ENCODE measurements at places on chromosomes 7 and 10. TPM values are rescaled to one million over a fixed set of nuclear protein-coding genes. Genes with fewer than 3 reads are reported as not detected.

Gene PLXNA4
- polyA plus RNA-seq, result 14.6 TPM

Gene HOXA11
- 44.0 TPM for polyA plus RNA-seq

Gene EXOC4
- polyA plus RNA-seq, result 68.1 TPM

DNA sequence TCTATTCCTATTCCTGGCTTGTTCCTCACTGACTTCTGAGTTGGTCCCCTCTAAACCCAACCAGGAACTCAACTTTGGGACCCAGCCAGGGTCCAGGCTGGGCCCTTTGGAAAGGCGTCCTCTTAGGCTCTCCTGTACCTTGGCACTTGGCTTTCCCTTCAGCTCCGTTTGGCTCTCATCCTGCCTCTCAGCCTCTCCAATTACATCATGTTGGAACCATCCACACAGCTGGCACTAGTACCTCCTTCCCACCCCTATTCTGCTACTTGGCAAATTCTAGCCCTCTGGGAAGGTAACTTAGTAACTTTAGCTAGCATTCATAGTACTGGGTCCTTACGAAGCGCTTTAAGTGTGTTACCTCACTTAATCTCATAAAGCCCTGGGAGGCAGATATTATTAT is 205.3 kb upstream of the HABP2 start:
- no peak for DNase-seq

GRCh38 chr10:122446668-122447423 is 7.6 kb upstream of the ARMS2 start:
- DNase-seq, result no peak

GRCh38 chr10:101308051-101308450 is 45.9 kb upstream of the BTRC start:
- no peak for DNase-seq

DNA sequence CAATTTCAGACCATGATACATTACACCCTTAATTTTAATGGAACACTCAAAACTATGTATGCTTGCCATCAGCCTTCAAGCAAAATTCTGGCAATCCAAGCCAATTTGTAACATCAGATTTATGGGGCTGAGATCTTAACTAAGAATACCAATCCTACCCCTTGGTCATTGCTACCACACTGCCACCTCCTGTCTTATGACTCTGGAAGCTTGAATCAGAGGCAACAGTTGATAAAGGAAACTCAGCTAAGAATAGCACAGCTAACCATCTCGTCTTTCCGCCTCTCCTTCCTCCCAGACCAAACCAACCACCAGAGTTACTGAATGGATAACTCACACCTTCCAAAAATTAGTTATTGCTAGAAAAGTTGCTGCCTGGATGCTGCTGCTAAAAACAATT is 7.4 kb downstream of the IGF2BP3 start:
- DNase-seq, result no peak

DNA sequence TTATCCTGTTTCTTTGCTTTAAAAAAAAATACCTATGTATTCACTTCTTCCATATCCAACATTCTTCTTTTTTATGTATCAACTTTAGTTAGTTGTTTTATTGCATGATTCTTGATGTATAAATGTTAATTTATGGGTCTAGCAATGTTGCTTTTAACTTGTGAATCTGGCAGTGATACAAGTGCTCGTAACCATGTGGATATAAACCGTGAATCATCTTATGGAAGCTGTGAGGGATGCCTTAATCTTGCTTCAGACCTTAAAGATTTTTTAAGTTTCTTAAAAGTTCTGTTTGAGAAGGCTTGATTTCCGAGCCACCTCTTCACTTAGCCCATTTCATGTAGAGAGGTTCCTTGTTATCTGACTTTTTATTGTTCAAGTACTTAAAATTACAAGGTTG is 25.9 kb downstream of the HELLS start:
- no peak for DNase-seq

GRCh38 chr10:35346248-35346647 is 9.9 kb downstream of the CCNY start:
- DNase-seq, result no peak

DNA sequence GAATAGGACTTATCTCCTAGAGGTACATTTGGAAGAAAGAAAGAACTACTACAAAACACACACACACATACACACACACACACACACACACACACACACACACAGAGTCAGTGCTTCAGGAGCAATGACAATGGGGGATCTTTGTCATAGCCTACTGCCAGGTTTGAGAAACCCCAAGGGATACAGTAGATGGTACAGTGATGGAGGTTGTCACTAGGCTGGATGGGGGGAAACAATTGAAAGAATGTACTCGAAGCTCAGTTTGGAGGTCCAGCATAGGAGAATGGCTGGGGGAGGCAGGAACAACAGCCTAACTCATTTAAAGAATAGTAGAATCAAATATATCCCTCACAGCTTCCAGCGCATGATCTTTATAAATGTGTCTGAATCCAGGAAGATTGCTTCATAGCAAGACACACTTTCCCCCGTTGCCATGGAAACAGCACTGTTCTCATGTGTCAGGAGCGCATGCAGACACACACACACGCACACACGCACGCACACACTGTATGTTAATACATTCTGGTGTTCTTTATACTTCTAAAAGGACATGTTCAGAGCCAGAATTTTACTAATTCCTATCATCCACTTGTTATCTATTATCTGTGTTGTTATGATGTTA is 32.6 kb upstream of the ZNRF2 start:
- no peak for DNase-seq

DNA sequence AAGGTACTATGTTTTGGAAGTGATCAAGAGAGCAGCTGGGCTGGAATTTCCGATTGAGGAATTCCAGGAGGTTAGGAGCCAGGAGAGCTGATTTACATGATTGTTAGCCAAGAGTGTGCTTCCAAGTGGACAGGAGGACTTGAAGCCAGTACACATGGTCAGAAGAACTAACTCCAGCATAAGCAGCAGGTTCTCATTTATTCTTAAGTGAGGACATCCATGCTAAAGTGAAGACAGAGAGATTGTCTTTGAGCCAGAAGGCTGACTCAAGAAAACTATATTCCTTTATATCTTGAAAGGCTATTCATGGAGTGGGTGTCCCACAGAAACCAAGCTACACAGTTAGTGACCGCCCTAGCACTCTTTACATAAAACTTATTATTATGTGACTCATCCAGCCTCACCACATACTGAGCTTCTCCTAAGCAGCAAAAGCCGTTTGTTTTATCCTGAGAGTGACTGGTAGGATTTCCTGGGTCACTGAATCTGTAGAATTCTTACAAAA is 56.7 kb upstream of the SEMA3A start:
- DNase-seq, result no peak

DNA sequence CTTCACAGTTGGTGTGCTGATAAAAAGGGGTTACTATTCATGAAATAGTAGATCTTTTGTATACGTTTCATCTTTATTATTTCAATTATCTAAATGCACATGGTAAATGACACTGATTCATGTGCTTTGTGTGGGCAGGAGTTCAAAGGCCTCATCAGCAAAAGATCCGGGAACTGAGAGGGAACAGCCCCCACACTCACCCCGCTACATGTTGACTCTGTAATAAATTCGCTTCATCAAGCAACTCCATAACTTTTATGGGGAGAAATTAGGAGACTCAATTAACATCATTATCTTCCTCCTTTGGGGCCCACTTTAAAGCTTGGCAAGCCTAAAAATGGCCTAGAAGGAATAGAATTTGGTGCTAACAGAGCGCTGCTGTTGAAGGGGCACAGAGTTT is 250.7 kb upstream of the BMPER start:
- DNase-seq, result peak; percentile 46

DNA sequence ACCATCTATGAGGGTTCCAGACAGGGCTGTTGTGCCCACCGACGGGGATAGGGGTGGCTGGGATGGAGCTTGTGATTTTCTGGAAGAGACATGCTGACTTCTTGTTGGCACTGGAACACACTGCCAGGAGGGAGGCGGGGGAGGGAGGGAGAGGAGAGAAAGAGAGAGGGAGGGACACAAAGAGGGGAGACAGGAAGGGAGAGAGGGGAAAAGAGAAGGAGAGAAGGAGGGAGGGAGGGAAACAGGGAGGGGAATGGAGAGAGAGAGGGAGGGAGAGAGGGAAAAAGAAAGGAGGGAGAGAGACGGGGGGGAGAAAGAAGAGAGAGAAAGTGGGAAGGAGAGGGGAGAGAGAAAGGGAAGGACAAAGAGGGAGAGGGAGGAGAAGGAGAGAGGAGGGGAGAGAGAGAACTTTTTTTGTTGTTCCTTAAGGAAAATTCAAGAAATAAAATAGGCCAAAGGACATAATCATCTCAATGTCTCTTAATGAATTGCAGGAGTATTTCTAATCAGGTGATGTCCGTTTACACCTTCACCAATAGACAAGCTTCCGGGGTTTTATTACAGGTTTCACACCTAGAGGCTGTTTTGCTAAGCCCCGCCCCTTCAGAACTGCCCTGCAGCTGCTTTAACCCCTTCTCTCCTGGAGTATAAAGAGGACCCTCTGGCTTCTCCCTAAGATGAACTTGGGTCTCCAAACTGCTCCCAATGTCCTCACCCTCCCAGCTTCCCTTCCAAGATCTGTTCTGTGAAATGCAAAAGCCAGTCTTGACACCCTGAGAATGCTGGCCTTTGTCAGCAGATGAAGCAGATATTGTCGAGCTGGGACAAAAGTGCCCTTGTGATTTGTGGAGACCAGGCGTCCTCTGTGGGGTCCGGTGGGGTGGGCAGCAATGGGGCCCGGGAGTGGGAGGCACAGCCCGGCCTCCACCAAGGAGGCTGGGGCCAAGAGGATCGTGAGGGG is 82.0 kb upstream of the GTF2IRD1 start:
- no peak for DNase-seq

GRCh38 chr7:138317044-138317596 is 142.9 kb upstream of the TRIM24 start:
- no peak for DNase-seq

- no peak for DNase-seq
These were observed 133.1 kb downstream of the BBS9 start for GRCh38 chr7:33262476-33262875.

DNA sequence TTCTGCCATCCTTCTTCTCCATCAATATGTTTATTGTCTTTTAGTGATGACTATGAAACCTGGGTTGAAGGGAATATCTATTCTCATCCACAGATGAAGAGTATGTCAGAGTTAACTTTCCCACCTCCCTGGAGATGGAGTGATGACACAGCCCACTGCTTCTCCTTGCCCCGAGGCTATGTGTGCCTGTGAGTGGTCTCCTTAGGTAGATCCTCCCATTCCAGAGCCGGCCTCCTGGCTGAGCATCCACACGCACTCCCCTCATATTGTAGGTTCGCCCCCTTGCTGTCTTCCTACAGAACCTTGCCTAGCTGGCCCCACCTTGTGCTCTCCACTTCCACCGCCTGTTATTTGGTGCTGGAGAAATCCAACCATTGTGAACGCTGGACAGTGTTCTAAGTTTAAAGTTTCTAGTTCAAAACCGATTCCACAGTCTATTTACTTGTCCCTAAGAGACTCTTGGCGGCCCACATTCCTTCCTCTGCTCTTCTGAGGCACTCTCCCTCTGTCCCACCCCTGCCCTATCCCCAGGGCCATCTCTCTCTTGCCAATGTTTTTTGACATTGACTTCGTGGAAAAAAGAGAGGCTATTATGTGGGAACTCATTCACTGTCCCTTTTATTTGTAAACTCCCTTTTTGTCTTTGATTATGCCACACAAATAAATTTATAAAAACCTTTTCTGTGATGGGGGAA is 168.0 kb downstream of the ZNF438 start:
- no peak for DNase-seq

- peak; percentile 70 for DNase-seq
These were observed 340.2 kb upstream of the CELF2 start for GRCh38 chr10:10677479-10677878.

DNA sequence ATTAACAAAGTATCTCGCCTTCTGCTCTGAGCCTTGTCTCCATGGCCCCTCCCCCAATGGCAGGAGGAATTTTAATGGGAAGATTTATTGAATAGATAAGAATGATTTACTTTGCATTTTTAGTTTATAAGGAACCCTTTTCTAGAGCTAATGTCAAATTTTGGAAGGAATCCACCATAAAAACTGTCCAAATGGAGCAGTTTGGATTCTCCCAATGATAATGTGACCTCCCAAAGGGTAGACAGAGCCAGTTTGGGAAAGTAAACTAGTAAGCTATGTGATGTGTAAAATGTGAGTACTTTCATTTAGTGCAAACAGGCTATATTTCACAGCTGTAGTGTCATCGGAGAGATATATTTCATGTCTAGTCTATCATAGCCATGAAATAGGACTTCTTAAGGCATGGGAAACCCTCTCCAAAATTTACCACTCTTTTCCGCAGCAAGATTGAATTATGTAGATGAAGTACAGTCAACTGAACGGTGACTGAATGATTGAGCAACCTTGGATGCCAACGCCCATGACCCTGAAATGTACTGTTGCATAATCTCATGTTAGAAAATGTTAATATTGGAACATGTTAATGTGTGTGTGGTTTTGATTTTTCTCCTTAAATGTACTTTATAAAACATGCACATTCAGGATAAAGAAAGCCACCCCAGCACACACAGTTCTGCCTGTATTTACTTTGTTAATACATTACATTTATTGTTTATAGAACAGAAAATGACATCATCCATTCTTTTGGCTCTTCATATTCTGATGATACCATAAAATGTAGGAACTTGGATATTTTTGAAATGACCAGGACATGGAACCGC is 140.6 kb downstream of the NRP1 start:
- peak; percentile 37 for DNase-seq

- DNase-seq, result no peak
These were observed 12.8 kb downstream of the RAB11FIP2 start for GRCh38 chr10:118033905-118034304.

DNA sequence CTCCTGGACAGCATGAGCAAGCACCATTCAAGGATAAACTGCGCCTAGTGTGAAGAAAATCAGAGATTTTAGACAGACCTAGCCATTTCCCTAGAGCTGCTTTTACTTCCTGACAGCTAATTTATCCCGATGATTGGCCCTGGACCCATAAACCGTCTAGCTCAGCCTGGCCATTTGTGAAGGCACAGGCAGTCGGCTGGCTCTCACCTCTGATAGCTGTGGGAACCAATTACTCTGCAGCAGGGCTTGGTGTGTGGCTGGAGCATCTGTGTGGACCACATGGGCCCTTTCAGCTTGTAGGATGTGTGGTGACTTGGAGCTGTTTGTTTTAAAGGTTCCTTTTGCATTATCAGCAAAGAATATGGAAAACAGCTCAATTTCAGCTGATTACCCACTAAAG is 111.1 kb upstream of the NPY start:
- DNase-seq, result no peak

- DNase-seq, result no peak
These were observed 32.6 kb downstream of the DDIT4 start for GRCh38 chr10:72306215-72306760.

GRCh38 chr7:134919240-134919641 is 67.1 kb upstream of the AGBL3 start:
- no peak for DNase-seq

GRCh38 chr10:99425204-99425603 is 5.2 kb downstream of the GOT1 start:
- no peak for DNase-seq

DNA sequence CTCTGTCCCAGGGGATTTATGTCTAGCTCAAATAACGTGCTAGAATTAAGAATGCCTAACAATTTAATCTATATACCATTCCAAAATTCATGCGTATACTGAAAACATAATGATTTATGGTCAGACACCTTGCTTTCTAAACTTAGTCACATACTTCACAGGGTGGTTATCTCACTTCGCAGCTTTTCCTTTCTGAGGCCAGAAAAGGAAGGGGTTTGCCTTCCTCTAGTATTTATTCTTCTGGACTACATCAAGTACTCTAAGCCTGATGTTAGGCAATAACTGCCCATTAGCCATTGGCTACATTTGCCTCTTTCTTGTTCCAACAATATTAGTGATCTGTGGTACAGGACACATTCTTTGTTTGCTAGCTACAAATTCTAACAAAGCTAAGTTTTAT is 72.6 kb upstream of the FHIP2A start:
- no peak for DNase-seq
